ENCODE measurements at places on chromosomes 6 and 20.

DNA sequence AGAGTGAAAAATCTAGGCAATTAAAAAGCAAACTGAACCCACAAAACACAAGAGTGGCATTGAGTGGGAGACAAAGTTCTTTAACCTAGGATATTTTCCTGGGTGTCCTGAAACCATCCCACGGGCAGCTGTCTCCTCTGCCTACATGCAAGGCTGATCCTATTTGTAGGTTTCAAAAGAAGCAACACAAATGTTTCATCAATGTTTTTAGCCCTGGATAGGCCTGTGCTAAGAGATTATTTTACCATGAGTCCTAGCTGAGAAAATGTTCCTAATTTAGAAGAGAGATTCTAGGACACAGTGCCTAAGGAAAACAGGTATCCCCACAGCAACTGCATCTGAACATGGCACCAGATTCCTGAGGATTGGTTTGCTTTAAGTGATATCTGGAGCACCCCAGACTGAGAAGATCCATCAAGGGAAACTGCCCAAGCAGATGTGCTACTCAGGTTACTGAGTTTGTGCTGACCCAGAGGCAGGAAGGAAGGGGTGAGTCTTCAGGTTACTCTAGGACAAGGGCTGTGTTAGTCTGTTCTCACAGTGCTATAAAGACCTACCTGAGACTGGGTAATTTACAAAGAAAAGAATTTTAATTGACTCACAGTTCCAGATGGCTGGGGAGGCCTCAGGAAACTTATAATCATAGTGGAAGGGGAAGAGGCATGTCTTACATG, 111.6 kb upstream of the UST start:
- no peak for DNase-seq

DNA sequence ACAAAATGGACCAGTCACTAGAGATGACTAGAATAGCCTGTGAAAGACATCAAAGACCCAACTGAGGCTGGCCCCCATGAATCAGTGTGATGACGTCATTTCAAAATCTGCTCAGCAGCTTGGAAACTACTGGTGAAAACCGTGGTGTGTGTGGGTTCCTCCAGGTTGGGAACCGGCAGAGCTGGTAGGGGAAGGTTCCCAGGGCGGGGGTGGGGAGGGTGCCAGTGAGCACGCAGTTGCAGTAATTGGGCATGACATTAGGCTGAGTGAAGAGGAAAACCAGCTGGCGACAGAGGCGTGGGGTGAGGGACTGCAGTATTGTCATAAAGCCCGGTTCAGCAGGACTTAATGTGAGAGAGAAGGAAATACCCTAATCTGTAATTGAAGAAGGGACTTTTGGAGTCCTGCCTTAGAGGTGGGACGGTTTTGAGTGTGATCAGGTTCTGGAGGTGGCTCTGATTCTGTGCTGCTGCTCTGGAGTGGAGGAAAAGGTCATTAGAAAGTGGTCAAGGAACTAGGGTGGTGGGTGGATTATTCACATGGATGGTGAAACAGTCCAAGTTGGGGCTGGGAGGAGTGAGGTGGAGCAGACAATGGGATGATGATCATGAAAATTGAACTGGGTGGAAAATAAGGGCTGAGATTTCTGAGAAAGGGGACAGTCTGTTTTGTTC, 52.0 kb upstream of the MTHFD1L start:
- no peak for DNase-seq

DNA sequence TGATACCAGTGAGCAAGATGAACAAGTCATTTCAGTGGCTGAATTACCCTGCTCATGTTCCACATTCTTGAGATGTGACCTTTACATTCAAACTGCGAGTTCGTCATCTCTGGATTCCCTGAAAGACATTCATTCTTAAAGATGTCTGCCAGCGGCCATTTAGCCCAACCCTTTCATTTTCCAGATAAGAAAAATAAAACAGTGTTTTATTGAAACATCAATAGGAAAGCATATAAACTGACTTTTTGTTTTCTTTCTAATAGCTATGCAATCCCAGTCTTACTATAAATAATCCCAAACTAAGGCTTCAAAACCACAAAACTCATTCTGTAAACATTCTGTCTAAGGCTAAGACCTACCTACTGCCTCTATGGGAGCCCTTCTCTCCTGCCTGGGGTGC, 134.0 kb downstream of the SAMD5 start:
- no peak for DNase-seq

GRCh38 chr6:30813631-30814145, 69.3 kb upstream of the IER3 start:
- DNase-seq, result no peak

GRCh38 chr6:121319112-121319553, 15.1 kb downstream of the TBC1D32 start:
- peak; percentile 37 for DNase-seq

DNA sequence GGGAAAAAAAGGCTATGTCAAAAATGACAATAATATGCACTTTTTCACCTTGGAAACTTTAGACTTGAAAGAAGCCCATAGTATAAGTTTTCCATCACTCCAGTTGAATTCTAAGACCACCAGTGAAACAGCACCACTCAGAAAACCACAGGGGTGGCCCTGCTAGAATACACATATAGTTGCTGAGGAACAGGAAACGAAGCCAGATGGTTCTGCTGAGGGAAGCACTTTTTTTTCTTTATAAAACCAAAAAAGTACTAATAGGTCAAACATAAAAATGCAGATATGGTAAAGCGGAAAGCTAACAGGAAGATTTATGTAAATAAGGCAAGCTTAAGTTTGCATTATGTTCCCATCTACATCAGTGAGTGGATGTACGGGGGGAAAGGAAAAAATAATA, 303.9 kb downstream of the FOXC1 start:
- peak; percentile 46 for DNase-seq

- DNase-seq, result no peak
Observed at GRCh38 chr20:58665606-58666005, 14.5 kb downstream of the STX16 start.

DNA sequence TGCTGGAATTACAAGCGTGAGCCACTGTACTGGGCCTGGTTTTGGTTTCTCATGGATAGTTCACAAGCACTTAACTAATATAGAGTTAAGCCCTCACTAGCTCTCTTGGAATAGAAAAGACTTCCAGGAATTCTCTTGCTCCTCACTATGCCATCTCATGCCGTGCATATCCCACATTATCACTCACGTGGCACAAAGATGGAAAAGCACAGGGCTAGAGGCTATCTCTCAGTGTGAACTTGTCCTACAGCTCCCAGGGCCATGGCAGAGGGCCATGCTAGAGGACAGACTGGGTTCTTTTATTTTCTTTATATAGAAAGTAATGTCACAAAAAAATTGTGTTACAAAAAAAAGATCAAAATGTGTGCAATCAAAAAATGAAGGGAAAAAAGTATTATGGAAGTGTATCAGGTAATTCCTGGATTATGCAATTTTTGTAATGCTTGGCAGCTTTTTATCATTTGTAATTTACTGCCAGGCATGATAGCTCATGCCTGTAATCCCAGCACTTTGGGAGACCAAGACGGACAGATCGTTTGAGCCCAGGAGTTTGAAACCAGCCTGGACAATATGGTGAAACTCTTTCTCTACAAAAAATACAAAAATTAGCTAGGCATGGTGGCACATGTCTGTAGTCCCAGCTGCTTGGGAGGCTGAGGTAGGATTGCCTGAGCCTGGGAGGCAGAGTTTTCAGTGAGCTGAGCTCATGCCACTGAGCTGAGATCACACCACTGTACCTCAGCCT, 6.4 kb upstream of the SLC2A12 start:
- no peak for DNase-seq

DNA sequence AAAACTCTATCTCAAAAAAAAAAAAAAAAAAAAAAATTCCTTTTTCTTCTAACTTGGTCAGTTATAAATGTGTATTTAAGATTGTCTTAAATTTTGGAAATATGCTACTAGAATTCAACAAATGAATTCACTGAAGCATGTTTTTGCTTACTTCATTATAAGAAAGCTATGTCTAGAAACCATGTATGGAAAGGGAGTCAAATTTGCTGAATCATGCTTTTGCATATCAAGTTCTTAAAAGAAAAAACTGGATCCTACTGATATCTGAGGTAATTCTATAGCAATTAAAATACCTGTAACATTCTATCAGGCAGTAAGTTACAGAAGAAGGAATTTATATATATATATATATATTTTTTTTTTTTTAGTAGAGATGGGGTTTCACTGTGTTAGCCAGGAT, 27.7 kb downstream of the AKIRIN2 start:
- DNase-seq, result no peak

GRCh38 chr20:50020288-50020687, 37.5 kb downstream of the SNAI1 start:
- peak; percentile 49 for DNase-seq

- no peak for DNase-seq
Observed at GRCh38 chr20:4366076-4366475, 350.7 kb upstream of the RNF24 start.

- peak; percentile 63 for DNase-seq
Observed at GRCh38 chr6:138107078-138107751, at the start of gene PERP. TSS of gene PERP (minus strand) at chr6:138107419. CDS start at chr6:138107340, 79 bp downstream.

- no peak for DNase-seq
Observed at GRCh38 chr20:46704714-46705377, 4.6 kb upstream of the SLC2A10 start.

DNA sequence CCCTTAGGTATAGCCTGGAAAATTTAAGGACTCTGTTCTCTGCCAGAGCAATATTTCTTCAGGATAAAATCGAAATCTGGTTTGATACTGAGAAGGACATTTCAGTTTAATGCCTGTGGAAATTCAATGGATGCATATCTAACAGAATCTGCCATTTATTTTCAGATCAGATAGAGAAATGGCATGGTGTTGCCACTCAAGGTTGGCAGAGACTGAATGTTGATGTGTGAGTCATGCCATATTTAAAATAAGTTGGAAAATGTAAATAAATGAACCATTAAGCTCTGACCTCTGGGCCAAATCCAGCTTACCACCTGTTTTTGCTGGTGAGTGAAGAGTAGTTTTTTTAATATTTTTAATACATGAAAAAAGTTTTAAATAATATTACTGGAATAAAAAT, 594.6 kb downstream of the DOK5 start:
- no peak for DNase-seq

DNA sequence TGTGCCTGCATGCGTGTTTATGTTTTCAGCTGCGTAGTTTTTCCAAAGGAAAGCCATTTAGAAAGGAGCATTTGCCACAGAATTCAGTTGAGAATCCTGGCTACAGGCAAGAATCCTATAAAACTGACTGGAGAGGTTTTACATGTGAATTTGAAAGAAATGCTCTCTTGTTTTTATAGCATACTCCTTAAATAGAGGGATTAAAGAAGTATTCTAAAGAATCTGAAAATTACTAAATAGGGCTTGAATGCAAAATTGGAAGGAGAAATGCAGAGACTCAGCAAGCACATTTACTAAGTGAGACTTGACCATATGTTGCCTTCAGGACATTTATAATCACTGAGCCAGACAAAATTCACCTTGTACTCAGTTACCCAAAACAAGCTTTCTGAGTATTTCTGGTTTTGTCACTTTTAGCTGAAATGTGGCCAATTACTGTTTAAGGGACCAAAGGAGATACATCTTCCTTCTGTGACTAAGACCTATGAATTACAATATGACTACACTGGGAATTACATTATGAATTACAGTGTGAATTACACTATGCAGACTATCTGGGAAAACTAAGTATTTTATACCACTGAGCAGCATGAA, 107.4 kb upstream of the ASCC3 start:
- no peak for DNase-seq

- no peak for DNase-seq
Observed at GRCh38 chr20:39504710-39505094, 542.6 kb downstream of the DHX35 start.

DNA sequence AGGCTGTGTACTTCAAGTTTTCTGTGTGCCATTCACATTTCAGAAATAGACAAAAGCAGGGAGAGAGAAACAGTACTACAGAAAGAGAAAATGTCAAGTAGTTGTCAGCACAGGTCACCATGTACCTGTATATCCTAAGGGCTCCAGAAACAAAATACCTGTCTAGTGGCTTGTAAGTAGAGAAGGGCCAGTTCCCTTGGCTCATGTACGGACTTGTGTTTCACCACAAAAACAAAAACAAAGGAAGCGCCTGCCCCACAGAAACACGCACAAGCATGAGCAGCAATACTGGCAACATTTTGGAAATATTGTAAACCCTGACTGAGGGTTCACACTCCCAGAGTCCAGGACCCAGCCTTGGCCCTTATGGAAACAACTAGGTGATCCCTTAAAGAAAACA, 44.3 kb downstream of the CNKSR3 start:
- DNase-seq, result no peak

GRCh38 chr6:80976336-80976735, 776.1 kb downstream of the TENT5A start:
- no peak for DNase-seq

- DNase-seq, result peak; percentile 89
Observed at GRCh38 chr6:166775180-166775922, 148.3 kb upstream of the RPS6KA2 start.

DNA sequence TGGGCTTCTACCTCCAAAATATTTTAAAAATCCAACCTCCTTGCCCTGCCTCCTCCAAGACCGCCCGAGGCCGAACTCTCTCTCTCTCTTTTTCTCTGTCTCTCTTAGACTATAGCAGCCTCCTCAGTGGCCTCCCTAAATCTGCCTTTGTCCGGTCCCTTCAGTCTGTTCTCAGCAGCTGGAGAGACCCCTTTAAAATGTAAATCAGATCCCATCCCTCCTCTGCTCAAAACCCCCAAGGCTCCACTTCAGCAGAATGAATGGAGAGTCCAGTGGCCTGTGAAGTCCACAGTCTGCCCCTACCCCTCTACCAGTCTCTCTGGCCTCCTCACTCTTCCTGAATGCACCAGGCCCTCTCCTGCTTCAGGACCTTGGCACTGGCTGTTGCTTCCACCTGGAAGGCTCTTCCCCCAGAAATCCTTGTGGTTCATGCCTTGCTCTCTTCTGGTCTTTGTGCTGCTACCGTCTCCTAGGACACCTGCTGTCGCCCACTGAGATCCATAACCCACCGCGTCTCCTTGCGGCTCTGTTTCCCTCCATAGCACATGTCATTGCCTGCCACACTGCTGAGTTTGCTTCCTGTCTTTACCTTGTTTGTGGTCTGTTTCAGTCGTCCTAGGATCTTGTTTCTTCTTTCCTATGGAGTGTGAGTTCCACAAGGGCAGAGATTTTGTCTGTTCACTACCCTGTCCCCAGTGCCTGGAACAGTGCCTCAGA, 6.0 kb downstream of the MLN start:
- peak; percentile 16 for DNase-seq

- DNase-seq, result peak; percentile 14
Observed at GRCh38 chr20:41411391-41411847, 44.8 kb upstream of the EMILIN3 start.

DNA sequence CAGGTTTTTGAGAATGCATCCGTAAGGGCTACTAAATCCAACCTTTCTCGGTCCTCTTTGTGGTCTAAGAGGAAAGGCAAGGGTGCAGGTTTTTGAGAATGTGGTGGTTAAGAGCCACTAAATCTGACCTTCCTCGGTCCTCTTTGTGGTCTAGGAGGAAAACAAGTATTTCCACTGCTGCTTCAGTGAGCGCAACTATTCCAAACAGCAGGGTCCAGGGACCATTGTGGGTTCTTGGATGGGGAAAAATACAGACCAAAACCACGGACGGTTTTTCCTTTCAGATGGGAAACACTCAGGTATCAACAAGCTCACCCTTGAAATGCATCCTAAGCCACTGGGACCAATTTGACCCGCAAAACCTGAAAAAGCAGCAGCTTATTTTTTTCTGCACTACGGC, 21.9 kb downstream of the BTBD9 start:
- no peak for DNase-seq
